AG09309 (cell line): ENCODE measurements at places on chromosomes 16 and 17.

DNA sequence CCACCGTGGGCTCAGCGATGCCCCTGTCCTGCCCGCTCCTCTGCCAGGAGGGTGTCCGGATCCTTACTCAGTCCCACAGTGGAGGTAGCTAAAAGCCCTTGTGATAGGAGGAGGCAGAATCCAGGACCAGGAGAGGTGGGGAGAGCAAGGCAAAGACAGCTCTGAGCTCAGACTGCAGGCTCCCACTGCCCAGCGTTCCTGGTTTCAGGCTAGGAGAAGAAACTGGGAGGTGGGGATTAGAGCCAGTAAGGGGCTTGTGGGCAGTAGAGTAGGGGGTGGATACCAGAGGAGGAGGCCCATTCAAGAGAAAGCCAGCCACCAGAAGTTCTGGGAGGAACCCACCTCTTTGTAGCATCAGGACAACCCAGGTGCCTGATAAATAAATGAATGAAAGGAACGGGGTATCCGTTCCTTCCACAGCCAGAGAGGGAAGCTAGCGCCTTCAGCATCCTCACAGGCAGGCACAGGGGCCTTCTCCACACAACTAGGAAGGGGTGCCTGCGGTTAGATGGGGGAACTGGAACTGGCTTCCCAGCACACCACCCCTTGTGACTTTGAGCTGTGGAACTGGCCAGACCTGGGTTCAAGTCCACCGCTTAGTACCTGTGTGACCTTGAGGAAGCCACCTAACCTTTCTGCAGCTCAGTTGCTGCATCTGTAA lies 2.3 kb downstream of the IL21R start:
- no peak for DNase-seq

GRCh38 chr17:80544655-80545498 lies at the start of gene RPTOR:
TSS of gene RPTOR (plus strand) at chr17:80544838. CDS start at chr17:80545630, 792 bp downstream.
- DNase-seq: peak; percentile 37

DNA sequence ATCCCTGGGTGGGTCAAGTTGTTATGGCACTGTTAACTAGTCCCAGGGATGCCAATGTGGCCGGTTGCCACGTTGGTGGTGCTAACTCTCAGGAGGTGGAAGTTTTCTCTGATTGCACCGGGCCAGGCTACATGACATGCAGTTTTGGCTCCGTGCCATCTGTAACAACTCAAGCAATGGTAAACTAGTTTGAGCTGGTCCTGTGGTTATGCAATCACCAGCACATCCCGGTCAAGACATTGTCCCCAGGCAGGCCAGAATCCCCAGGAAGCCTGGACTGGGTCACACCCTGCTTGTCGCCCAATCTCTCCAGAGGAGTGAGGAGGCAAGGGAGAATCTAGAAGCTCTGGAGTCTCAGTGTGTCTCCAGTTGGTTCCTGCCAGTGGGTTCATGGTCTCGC lies 10.1 kb upstream of the CCL17 start:
- no peak for DNase-seq

DNA sequence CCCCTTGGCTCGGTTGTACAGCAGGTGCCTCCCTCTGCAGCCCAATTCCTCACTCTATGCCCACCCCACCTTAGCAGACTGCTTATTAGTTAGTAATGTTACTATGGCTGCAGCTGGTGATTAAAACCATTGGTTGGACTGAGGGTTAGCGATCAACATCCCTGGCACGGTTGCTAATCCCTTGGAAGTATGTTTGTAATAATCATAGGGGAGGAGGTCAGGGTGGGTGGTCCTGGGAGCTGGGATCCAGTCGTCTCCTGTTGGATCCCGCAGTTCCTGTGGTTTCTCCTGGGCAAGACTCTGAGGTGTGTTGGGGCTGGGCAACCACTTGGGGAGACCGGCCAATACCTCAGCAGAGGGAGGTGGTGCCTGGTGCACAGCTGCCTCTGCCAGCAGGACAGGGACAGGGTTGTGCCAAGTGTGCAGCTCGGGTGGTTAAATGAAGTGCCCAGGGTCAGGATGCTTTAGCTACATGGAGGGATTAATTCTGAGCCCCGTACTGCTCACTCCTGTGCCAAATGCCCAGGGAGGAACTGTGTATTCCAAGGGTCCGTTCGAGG lies 38.0 kb downstream of the FZD2 start:
- DNase-seq: no peak

DNA sequence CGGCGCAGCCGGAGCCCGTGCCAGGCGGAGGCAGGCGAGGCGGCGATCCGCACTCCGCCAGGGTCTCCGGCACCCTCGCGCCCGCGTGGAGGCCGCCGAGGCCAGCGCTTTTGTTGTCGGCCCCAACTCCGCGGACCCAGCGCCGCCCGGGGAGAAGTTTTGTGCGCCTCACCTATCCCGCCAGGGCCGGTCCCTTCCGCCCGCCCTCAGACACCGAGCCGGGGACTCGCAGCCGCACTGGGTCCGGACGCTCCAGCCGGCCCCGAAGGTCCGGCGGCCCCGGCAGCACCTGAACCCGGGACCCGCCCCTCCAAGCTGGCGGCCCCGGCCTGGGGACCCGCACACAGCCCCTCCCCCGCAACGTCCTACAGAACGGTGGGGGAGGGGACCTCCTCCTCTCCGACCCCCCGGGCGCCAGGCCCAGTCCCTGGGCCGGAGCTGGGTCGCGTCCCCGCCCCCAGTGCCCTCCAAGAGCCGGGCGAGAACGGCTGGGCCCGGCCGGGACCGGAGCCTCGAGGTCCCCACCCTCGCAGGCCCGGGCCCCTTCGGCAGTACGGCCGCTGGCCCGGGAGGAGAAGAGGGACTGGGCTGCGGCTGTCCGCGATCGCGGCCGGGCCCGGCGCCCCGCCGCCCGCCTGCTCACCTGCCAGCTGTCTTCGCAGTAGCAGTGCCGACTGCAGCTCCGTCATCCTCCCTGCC lies 698 bp downstream of the UBE2G1 start:
- no peak for DNase-seq

- DNase-seq: peak; percentile 3
Measured at GRCh38 chr17:56833057-56833808, 487 bp downstream of the C17orf67 start.

DNA sequence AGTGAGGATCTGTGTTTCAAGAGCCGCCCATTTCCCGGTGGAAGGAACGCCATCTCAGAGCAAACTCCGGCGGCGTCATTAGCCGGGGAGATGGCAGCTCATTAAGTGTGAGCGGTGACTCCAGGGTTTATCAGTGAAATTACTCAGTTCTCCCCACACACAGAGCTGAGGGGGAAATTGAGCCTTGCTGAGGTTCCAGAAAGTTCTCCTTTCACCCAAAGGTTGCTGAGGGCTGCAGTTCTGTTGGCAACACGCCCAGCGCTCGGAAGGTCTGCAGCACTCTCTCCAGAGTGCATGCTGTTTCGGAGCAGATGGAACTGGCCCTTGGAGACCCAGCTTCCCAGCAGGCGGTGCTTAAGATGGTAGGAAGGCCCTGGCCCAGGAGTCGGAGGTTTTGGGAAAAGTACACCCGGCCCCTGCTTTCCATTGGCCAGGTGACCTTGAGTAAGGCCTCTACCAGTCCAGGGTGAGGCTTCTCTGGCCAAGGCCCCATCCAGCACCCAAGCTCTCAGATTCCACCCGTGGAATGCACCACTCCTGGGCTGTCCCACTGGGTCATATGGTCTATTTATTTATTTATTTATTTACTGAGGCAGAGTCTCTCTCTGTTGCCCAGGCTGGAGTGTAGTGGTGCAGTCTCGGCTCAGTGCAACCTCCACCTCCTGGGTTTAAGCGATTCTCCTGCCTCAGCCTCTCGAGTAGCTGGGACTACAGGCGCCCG lies 167.7 kb upstream of the CIBAR2 start:
- DNase-seq: no peak

GRCh38 chr16:17607075-17607509 lies 136.3 kb upstream of the XYLT1 start:
- DNase-seq: no peak

GRCh38 chr16:57842601-57843000 lies 40.3 kb upstream of the KIFC3 start:
- DNase-seq: no peak

DNA sequence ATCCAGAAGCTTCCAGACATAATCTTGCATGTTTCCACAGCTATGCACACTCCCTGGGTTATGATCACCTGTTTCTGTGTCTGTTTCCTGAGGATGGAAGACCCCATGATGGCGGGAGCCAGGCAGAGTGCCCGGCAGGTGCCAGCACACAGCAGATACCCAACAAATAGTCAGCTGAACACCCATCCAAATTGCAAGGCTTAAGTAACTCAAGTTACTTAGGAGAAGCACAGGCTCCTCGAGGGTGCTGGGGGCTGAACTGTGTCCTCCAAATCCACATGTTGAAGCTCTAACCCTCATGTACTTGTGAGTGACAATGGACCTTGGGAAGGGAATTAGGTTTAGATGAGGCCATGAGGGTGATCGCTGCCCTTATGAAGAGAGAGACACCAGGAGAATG lies 79.5 kb upstream of the DOC2B start:
- no peak for DNase-seq

GRCh38 chr16:22633280-22633679 lies 122.6 kb downstream of the NPIPB5 start:
- DNase-seq: no peak

DNA sequence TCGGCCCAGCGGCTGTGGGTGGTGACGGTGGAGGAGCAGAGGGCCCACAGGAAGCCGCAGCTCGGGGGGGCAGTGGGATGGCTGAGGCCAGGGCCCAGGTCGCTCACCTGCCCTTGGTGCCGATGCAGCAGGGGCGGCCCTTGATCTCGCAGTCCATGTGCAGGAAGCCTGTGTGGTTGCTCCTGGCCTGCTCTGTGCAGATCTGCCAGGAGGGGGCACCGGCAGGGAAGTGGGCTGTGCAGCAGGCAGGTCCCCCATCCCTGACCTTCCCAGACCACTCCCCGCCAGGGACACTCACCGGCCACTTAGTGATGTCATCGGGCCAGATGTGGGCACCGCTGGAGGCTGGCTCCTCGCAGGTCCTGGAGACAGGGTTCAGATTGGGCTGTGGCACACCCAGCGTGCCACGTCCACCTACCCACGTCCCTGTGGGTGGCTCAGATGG lies 6.2 kb downstream of the AANAT start:
- no peak for DNase-seq
